Brain pericyte (primary cell): ENCODE measurements at places on chromosomes 13 and 19.

GRCh38 chr19:14979476-14980255 lies at the start of gene SLC1A6:
TSS of gene SLC1A6 (minus strand) at chr19:14979864. CDS start at chr19:14972910, 6,954 bp downstream.
- no peak for DNase-seq

DNA sequence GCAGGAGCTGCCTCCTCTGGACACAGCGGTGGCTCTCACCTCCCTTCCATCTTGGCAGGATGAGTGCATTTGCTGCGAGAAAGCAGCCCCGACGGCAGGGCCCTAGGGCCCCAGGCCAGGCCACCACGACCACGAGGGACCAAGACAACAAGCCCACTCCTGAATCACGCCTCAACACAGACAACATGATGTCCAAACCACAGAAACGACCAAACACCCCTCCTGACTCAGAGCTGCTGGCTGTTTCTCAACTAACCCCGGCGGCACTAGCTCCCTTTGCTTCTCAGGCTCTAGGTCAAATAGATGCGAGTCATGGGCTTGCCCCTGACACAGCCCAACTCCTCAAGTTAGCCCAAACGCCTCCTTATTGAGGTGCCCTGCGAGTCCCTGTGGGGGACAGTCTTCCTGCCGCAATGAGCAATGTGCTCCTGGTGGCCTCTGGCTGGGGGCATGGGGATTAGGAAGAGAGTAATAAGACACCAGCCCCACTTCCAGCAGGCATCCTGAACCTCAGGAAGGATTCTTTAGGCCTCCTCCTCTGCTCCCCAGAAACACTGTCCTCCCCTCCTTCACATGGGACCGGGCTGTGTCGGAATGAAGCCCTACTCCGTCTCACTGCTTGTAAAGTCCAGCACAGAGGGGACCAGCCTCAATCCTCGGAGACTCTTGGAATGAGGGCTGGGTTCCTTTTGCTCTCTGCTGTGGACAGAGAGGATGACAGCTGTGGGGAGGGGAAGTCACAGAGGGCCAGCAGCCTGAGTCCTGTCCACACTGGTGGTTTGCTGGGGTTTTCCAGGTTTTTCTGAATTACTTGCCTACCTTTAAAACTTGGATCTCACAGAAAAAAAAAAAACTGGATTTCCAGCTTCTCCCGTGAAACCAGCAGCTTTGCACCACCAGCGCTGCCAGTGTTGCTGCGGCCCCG lies 6.9 kb upstream of the ATF5 start:
- DNase-seq: no peak

DNA sequence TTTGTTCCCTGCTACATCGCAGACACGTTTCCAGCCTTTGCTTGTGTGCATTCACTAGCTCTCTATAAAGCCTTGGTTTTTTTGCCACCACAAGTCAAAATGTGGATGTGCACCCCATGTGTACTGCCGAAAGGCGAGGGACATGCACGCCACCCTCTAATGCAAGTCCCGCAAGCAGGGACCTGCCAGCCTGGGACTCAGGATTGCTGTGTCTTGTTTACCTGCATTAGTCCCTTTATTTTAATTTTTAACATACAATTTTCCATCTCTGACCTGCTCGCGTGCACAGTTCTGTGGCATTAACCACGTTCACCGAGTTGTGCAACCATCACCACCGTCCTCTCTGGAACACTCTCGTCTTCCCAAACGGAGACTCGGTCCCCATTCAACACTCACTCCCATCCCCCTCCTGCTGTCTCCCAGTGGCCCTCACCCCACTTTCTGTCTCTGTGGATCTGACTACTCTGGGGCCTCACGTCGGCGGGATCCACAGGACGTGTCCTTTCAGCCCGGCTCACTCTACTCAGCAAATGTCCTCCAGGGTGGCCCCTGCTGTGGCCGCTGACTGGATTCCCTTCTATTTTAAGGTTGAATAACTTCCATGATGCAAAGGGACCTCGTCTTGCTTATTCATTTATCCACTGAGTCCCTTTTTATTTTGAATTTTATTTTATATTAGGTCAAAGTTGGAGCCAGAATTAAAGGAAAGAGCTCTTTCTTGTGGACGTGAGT lies 58.4 kb downstream of the RASA3 start:
- no peak for DNase-seq

DNA sequence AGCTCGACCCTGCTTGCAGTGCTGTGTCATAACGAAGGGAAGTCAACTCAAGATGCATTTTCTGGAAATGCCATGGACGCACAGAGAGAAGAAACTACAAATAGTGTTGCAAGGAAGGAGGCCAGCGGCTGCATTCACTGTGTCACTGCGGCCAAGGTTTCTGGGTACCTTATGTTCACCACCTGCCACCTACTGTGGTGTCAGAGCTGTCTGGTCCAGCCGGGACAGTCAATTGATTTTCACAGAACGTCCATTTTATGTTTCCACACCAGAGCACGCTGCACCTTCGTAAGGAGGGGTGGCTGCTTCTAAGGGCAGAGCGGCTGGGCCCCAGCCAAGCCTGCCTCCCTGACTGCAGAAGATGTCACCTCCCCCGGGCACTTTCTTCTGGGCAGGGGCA lies 17.7 kb downstream of the TSHZ3 start:
- no peak for DNase-seq

GRCh38 chr13:24008679-24009078 lies 111.4 kb upstream of the C1QTNF9B start:
- DNase-seq: no peak

GRCh38 chr13:33033986-33034385 lies 17.8 kb downstream of the KL start:
- no peak for DNase-seq

DNA sequence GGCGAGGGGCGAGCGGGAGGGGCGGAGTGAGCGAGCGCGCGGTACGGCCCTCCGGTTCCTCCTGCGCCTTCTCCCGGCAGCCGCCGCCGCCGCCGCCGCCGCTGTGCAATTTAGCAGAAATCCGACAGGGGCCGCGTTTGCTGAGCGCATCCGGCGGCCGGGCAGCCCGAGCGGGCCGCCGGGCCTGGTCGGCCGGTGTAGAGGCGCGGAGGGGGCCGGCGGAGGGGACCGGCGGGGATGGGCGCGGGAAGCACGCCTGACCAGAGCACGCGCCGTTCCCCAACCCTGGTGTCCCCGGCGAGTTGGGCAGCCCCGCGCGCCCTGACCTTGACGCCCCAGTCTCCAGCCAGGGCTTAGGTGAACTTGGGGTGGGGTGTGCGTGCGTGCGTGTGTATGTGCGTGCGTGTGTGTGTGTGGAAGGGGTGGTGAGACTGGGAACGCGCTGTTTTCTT lies 144.5 kb upstream of the ZNF536 start:
- no peak for DNase-seq

DNA sequence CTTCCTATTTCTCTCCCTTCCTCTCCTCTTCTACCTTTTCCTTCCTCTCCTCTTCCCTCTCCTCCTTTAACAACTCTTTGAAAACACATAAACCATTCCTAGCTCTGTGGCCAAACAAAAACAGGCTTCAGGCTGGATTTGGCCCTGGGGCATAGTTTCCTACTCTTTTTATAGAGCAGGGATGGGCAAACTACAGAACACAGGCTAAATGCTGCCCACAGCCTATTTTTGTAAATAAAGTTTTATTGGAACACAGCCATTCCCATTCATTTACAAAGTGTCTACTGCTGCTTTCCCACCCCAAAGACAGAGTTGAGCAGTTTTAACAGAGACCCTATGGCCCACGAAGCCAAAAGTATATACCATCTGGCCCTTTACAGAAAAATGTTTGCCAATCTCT lies 35.4 kb downstream of the LHFPL6 start:
- no peak for DNase-seq

GRCh38 chr13:101408992-101409656 lies 7.2 kb downstream of the NALCN start:
- no peak for DNase-seq

DNA sequence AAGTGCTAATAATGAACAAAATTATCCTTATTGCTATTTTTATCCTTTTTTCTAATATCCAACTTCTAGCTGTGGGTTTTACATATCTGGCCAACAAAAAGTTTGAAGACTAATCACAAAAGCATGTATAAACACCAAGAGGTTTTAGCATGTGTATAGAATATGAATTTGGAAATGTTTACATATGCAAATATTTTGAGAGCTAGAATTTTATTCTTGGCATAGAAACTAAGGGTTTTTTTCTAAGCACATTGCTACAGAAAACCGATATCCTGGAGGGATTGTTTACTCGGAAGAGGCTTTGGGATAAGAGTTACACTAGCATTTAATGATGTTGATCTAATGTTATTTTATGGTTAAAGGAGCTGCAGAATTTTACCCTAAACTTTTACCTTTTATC lies 392.1 kb downstream of the EFNB2 start:
- DNase-seq: peak; percentile 32

DNA sequence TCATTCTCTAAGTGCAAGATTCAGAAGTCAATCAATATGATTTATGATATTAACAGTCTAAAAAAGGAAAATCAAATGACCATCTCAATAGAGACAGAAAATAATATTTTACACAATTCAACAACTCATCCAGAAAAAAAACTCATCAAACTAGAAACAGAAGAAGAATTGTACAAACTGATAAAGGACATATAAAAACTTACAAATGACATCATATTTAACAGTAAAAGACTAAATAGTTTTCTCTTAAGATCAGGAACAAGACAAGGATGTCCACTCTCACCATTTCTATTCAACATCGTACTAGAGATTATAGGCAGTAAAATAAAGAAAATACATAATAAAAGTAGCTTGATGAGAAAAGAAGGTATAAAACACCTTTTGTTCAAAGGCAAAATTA lies 527.3 kb downstream of the DACH1 start:
- DNase-seq: no peak

DNA sequence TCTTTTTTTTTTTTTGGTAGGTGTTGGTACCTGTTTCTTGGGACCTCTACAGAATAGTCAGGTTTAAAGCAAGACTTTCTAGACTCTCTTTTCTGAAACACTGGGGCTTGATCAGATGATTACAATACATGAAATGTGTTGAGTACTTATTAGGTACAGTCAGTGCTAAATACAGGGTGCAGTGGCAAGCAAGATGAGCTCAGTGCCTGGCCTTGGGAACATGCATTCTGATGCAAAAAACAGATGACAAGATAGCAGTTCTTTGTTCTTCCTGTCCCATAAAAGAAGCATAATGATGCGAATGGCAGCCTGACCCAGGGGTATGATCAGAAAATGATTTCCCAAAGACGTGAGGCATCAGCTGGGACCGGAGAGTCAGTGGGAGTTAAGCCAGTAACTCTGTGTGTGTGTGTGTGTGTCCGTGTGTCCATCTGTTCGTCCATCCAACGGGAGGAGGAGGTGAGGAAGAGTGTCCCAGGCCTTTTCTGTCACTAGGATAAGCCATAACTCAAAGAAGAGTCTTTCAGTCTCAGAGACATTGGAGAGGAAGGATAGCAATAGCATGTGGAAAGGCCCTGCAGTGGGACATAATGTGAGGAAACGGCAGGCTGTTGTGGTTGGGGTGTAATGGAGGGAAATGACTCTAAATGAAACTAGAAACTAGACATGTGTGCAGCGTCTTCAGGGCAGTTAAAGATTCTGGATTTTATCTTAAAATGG lies 32.2 kb downstream of the SLAIN1 start:
- DNase-seq: no peak

DNA sequence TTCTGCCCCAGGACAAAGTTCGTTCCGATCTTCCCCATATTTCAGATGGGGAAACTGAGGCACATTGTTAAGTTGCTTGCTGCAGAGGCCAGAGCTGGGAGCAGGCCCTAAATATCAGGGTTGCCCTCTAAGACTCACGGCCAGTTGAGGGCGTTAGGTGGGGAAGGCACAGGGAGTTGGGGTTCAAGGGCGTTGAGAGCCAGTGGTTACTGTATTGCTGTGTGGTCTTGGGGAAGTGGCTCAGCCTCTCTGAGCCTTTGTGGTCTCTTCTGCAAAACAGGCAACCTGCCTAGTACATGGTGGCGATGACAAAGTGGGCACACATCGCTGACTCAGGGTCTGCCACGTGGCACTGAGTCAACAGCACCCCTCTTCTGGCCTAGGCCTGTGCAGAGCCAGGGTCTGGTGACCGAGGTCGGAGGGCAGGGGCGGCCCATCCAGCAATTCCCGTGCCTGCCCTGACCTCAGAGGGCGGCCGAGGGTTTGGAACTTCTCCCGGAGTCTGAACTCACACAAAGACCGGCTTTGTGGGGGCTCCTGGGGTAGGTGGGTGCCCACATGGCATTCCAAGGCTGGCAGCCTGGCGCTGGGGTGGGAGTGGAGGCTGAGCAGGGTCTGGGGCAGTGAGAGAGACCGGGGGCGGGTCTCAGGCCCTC lies 10.2 kb downstream of the TNFAIP8L1 start:
- no peak for DNase-seq

DNA sequence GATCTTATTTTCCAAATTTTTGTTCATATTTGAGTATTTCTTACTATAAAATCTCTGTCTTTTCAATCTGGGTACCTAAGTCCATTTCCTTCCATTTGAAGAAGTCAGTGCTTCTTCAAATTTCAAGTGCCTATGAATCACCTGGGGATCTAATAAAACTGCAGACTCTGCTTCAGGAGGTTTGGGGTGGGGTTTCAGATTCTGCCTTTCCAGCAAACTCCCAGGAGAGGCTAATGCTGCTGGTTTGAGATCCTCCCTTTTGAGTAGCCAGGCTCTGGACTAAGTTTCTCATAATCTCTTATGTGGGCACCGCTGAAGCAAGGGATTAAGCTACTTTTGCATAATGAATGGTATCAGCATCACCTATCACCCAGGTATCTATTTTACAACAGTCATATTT lies 242.4 kb downstream of the RGCC start:
- no peak for DNase-seq

DNA sequence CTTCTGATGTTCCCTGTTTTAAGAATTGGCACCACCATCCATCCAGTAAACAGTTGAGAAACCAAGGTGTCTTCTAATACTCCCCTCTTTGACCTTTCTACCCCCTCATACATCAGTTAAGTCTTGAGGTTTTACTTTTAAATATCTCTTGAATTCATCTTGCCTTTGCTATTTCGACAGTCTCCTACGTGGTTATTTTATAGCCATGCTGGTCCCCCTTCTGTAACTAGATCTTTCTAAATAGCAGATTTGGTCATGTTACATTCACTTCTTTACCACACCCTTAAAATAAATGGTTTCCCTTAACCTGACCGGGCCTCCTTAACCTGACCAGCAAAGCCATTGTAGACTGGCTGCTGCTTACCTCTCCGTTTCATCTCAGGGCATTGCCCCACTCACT lies 5.4 kb downstream of the GPR180 start:
- DNase-seq: no peak

- DNase-seq: no peak
These were observed 25.2 kb downstream of the SPATA13 start for GRCh38 chr13:24185591-24186232.

DNA sequence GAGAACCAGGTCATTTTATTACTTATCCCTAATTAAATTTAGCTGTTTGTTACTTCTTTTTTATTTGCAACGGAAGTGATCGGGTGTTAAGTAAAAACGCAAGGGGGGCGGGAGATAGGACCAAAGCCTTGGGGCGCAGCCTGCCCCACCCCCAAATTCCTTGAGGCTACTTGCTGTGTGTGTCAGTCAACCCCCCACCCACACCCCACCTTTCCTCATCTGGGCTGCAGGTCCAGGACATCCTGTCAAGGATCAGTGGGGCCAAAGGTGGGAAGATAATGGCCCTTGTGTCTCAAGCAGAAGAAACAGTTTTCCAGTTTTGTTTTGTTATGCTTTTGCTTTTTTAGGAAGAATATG lies 1.2 kb upstream of the FOXO1 start:
- no peak for DNase-seq
